Left ventricle myocardium inferior (tissue), 1 donor: ENCODE measurements at places on chromosomes 11 and 22.

GRCh38 chr11:86947541-86947940, 7.7 kb downstream of the FZD4 start:
- DNase-seq: no peak

- DNase-seq: no peak
These were observed 8.1 kb downstream of the C11orf91 start for GRCh38 chr11:33692541-33692940.

DNA sequence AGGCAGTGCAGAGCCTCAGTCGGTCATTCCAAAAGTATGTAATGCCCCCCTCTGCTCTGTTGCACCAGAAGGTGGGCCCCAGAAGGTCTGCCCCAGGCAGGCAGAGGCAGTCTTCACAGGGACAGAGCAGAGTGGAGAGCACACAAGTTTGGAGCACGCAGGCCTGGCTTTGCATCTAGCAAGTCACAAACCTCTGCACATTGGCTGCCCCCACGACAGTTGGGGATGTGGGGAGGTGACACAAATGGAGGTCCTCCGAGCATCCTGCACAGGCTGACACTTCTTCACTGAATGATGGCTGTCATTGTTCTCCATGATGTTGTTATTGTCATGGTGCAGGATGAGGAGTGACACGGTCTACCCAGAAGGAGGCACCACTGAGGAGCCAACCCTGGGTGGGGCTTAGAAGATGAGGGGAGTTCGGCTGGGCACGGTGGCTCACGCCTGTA, 11.9 kb downstream of the TOM1 start:
- no peak for DNase-seq

DNA sequence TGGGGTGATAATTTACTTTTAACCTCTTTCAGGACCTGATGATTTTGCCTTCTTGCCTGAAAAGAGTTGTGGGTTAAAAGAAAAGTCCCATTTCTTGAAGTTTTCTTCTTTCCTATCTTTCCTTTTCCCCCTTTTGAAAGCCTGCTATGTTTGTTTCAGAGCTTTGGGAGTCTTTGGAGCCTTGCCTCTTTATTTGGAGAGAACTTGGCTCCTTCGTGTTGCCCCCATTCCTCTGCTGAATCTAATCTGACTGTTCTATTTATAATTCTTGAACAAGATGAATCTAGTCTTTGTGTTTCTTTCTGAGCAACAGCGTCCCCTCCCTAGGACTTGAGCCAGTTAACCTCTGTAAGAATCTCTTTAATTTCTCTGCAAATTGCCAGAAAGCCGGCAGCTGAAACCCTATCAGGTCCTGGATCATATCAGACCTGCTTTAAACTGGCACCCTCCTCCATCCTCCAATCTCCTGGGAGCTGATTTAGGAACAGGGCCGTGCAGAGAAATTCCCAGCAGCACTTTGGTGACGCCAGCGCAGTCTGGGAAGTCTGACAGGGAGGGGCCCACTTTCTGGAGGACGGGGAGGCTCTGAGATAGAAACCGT, 289.1 kb upstream of the SORL1-AS1 start:
- peak; percentile 79 for DNase-seq

DNA sequence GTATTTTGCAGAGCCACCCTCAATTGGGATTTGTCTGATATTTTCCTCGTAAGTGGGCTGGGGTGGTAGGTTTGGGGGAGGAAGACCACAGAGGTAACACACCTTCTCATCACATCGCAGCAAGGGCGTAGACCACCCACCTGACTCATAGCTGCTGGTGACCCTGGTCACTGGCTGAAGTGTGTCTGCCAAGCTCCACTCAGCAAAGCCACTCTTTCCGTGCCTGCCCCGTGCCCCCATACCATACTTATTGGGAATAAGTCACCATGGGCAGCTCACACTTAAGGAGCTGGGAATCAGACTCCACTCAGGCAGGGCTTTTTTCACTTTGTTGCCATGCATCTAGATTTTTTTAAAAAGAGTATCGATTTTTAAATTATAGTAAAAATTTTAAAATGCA, 111.6 kb downstream of the PHF21B start:
- DNase-seq: no peak

DNA sequence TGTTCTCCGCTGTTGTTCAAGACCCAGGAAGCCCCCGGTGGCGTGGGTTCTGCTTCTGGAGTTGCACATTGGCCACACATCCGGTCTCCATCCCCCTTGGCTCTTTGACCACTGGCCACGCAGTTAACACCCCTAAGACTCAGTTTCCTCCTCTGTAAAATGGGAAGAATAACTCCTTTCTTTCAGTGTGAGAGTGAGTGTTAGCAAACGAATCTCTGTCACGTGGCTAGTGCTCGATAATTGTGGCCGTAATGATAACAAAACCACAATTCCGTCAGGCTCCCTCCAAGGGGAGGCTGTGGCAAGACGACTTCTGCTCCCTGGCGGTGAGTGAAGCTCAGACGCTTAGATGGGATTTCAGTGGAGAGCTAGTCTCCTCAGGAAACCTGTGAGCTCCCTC, 315.2 kb upstream of the B3GAT1 start:
- no peak for DNase-seq

- DNase-seq: no peak
These were observed 106.4 kb upstream of the ANO1 start for GRCh38 chr11:69971741-69972140.

- no peak for DNase-seq
These were observed 62.7 kb downstream of the APOL3 start for GRCh38 chr22:36097880-36098279.

DNA sequence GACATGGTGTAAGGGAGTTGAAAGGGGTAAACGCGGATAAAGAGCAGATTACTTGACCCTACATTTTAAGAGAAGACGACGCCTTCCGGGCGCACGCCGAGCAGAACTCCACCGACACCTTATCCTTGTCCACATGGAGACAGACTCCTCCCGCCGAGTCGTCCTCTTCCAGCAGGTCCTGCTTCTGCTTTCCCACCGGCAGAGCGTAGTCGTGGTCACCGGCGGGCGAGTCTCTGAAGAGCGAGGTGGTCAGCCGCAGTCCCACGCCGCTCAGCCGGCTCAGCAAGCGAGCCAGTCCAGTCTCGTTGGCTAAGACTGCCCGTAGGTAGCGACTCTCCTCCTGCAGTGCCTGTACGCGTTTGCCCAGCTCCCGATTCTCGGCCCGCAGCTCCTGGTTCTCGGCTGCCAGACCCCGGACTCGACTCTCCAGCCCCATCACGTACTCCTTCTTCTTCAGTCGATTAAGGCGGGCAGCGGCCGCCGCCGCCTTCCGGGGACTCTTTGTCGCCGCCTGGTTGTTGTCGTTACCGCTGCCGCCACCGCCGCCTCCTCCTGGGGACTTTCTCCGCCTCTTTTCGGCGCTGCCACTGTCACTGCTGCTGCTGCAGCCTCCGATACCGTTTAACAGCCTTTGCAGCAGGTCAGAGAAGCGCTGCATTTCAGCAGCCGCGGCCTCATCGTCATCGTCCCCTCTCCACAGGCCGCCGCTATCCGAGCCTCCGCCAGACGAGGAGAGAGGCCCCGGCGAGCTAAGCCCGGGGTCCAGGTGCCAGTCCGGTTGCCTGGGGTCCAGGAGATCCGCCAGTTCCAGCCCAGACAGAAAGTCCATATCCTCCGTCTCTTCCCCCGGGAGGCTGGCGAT, 945 bp downstream of the CREBZF start:
- DNase-seq: peak; percentile 83

DNA sequence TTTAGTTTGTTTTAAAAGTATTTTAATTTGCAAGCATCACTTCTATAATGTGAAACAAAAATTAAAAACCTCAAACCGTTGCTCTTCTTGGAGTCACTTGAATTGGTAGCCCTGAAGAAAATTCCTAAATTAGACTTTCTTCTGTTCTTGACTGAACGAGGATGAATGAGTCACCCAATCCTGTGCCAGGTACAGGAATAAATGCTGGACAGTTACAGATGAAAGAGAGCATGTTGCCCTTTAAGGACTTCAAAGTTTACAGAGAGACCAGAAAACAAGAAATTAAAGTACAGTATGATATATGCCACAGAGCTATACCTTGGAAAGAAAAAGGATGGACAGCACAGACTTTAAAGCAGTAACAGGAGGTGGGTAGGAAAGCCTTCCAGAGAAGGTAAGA, 41.3 kb upstream of the CXCR5 start:
- no peak for DNase-seq

GRCh38 chr22:19815093-19815822, 39.4 kb downstream of the GNB1L start:
- DNase-seq: no peak

DNA sequence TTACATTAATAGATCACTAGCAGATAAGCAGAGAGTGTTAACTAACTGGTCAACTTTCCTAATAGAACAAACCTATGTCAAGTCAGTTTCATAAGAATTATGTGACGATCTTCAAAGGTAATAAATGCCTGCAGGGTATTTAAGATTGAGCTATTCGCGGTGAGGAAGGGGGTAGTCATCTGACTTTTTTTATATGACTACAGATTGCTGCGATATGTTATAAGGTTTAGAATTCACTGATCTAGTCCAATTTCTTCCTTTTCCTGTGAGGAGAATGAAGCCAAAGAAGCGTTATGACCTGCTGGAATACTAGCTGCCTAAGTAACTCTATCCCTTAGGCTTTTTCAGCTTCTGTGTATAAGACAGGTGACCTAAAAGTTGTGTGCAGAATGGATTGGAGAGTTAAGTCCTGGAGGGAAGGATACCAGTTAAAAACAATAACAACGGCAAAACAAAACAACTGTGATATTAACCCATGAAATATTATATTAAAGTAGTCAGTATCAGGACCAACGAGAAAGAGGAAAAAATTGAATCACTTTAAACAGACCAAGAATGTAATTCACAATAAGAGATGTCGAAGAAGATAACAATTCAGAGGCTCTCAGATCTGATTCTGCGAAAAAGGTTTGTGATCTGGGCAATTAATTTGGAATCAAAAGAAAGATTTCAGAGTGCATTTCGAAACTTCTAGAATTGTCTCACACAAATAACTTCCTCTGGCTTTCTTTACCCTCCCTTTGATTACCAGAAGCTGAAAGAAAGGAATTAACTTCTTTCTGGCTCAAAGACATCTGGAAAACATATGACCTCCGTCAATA, 630 bp downstream of the CASP4 start:
- no peak for DNase-seq

- no peak for DNase-seq
These were observed 12.0 kb upstream of the SPI1 start for GRCh38 chr11:47390422-47390760.

GRCh38 chr11:26878959-26879581, 114.8 kb upstream of the FIBIN start:
- DNase-seq: no peak
